ENCODE measurements at places on chromosomes 4 and X.

GRCh38 chr4:17153572-17153971 lies 255.1 kb upstream of the LDB2 start:
- peak; percentile 45 for DNase-seq

DNA sequence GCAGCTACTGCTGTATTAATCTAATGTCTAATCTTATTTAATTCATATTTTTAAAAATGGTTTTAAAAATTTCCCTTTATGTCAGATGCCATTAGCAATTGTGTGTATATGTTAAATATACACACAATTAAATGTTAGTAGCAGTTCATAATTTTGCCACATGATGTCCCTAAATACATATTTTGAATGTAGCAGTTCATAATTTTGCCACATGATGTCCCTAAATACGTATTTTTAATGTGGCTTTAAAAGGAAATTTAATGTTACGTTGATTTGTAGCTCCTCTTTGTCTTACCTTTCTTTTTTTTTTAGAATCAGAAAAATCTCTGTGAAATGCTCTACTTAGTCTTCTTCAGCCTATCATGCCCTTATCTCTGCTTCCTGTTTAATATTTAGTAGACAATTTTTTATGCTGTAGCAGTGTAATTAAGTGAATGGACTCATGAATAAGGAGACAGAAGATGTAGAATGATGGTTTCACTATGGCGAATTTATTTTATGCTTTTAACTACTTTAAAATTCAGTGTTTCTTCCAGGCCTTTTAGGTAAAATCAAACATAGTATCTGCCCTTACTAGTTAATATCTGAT lies 26.1 kb downstream of the RBM46 start:
- DNase-seq: no peak

DNA sequence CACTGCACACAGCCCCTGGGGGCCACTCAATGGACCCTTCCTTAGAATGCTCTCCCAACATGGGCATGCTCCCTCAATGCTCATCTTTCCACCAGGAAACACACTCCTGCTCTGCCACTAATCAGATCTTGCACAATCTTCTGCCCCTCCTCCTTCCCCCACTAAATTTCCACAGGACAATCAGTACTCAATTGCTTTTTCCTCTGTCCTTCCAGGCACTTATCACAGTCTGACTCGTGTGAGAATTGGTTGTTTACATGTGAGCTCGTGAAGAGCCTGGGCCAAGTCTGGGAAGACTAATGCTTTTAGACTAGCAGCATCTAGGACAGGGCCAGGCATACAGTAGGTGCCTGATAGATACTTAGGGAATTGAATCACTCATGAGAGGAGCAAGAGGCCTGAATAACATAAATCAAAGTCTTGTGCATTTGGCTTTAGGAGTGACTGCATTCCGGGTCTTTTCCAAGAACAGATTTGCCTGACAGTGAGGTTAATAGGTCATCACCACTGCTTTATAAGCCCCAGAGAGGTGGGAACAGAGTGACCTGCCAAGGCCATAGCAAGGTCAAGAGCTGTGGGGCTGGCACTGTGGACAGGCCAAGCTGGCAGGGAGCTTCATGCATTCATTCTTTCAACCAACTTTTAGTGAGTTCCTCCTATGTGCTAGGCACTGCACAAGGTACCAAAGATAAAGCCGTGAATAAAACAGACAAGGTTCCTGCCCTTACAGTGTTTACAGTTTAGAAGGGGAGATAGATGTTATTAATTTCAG lies 55.0 kb downstream of the PRPS1 start:
- peak; percentile 38 for DNase-seq

DNA sequence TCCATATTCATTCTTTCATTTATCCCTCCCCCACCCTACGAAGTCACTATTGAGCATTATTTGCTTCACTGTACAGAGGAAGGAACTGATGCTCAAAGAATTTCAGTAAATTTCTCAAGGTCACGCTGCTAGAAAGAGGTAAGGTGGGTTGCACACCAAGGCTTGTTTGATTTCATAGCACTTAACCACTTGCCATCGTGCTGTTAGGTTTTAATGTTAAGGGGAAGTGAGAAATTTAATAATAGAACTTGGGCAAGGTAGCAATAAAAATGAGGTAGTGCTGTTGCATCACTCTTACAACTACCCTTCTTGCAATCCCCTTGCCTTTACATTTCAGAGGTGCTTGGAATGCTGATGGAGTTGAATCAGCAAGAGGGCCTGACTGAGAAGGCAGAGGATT lies 343.1 kb downstream of the MID1IP1 start:
- DNase-seq: no peak

DNA sequence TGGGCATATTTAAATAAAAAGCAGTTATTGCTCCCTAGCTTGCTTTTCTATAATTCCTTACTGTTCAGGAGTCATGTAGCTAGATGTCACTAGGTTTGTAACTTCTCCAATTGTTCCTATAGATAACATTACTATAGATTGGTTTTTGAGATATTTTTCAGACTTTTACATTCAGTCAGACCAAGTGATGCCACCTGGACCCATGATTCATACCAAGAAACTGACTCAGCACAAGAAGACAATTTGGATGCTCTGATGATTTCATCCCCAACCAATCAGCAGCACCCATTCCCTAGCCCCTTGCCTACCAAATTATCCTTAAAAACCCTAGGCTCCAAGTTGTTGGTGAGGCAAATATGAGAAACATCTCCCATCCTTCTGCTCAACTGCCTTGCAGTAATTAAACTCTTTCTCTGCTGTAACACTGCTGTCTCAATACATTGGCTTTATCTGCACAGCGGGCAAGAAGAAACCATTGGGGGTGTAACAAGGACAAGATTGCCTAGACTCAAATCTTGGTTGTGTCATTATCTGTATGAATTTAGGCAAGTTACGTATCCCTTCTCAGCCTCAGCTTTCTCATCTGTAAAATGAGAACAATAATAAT lies 11.8 kb upstream of the NEIL3 start:
- no peak for DNase-seq

- peak; percentile 62 for DNase-seq
Measured at GRCh38 chrX:103157496-103158316, 57.2 kb upstream of the BEX4 start.

- DNase-seq: no peak
Measured at GRCh38 chr4:22670956-22671355, 21.8 kb upstream of the GBA3 start.

- no peak for DNase-seq
Measured at GRCh38 chrX:71615056-71615455, 3.3 kb downstream of the CXCR3 start.

DNA sequence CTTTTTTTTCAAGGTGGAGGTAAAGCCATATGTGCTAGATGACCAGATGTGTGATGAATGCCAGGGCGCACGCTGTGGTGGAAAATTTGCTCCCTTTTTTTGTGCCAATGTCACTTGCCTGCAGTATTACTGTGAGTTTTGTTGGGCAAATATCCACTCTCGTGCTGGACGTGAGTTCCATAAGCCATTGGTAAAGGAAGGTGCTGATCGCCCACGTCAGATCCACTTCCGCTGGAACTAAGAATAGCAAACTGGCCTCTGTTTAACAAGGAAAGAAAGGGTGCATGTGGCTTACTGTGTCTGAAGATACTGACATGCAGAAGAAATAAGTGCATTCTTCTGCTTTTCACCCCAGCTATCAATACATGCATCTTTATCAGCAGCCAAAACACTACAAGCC lies 63.9 kb downstream of the CPEB2 start:
- no peak for DNase-seq

- DNase-seq: no peak
Measured at GRCh38 chr4:157320092-157320491, 99.6 kb downstream of the GRIA2 start.

- DNase-seq: no peak
Measured at GRCh38 chr4:163279713-163280112, 52.7 kb downstream of the NPY1R start.

DNA sequence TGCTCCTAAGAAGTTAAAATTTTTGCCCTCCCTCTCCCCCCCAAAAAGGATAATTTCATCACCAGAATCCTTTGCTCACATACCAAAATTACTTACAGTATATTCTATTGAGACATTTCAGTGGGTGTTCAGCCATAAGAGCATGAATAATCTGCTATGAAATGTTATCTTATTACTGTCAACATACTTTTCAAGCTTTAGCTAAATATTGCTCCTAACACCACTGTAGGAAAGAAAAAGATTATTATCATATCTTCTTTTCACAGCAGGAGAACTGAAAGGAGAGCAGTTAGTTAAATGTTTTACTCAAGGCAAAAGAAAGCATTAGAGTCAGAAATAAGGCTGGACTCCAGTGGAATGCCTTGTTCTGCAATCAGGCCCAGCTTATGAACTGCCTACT lies 231.0 kb upstream of the GYPA start:
- no peak for DNase-seq

GRCh38 chr4:55172694-55173287 lies 47.4 kb upstream of the KDR start:
- DNase-seq: no peak

DNA sequence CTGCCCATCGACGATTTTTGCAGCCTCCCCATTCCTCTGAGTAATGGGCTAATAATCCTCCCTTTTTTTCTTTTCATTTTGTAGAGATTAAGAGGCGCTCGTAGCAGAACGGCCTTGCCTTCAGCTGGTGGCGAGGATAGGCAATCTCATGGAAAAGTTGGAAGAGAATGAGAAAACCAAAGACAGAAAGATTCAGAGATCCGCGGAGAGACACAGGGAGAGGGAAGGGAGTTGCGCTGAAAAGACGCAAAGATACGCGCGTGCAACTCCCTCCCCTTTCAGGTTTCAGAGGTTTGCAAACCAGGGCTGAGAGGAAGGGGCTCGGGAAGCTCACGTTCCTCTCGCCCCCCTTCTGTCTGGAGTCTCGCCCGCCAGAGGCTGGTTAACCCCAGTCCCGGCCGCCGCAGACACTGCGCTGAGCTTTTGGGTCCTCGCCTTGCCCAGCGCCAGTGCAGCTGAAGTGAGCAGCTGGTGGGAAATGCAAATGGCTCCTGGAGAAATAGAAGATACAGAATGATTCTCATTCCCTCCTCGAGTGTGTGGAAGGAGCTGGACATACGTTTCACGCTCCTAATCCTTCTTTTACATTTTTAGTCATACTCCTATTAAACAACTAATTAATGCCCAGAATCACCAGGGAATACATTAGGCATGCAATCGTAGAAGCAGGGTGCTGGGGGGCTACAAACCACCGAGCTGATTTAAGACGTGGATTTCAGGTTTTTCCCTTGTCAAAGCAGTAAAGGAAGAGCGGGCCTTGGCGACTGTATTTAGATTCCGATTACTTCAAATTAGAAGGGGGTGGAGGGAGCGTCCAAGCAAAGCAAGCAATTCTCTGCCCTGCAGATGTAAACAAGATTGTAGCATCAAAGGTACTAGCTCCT lies 16.6 kb upstream of the PITX2 start:
- DNase-seq: peak; percentile 80

GRCh38 chr4:111601671-111602070 lies 543.6 kb upstream of the FAM241A start:
- DNase-seq: no peak

- DNase-seq: peak; percentile 94
Measured at GRCh38 chr4:170138580-170139194, 48.9 kb upstream of the AADAT start.

- DNase-seq: no peak
Measured at GRCh38 chr4:41509451-41509866, 28.5 kb upstream of the LIMCH1 start.

GRCh38 chr4:69147334-69147733 lies 51.1 kb downstream of the UGT2B7 start:
- no peak for DNase-seq

- no peak for DNase-seq
Measured at GRCh38 chr4:16019649-16020048, 56.7 kb upstream of the FGFBP2 start.

GRCh38 chr4:38582889-38583470 lies 81.0 kb upstream of the KLF3 start:
- no peak for DNase-seq

- no peak for DNase-seq
Measured at GRCh38 chrX:57899064-57899463, 11.2 kb downstream of the ZXDA start.

- no peak for DNase-seq
Measured at GRCh38 chr4:39124885-39125599, 57.3 kb upstream of the WDR19 start.

DNA sequence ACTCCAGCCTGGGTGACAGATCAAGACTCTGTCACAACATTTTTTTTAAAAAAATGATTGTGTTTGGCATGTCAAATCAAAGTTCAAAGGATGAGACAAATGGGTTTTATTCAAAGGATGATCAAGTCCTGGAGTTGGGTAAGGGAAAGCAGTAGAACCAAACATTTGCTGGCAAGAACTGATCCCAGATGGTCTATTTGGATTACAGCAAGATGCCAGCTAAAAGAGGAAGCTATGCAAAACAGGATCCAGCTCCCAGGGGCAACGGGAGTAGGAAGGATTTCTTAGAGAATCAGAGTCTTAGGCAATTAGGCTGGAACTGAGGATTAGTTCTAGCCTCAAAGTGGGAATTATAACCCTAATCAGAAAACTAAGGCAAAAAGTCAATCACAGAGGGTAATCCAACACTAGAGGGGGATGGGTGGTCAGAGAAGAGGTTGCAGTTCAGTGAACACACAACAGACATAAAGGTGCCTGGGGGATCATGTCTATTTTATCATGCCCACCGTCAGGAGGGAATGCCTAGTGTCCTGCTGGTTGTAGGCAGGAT lies 133.0 kb upstream of the PLS3 start:
- no peak for DNase-seq

DNA sequence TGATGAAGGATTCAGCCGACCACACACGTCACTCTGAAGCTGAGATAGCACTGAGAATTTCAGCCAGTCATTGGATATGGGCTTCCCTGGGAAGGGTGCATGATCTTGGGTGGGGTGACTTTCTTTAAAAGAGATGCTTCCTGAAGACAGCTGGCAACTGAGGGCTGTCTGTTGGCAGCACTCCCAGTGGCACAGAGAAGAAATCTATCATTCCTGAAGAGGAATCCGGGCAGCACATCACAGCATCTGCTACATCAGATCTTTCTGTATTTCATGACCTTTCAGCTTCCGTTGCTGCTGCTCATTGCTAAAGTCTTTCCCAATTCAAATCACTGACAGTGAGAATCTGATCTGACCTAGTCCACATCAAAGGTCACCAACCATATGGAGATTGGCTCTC lies 193.8 kb upstream of the RBPJ start:
- DNase-seq: no peak

DNA sequence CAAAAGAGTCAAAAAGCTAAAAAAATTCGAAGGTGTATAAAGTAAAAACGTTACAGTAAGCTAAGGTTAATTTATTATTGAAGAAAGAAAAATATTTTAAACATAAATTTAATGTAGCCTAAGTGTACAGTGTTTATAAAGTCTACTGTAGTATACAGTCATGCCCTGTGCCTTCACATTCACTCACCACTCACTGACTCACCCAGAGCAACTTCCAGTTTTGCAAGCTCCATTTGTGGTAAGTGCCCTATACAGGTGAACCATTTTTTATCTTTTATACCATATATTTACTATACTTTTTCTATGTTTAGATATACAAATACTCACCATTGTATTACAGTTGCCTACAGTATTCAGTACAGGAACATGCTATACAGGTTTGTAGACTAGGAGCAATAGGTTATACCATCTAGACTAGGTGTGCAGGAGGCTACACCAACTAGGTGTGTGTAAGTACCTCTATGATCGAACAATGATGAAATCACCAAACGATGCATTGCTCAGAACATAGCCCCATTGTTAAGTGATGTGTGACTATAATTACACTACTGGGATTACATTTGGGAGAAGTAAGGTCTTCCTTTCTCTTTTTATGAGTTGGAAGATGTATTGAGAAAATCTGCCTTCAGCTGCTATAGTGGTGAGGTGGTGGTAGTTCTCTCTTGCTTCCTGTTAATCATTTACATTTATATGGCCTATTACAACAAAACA lies 27.2 kb downstream of the TMSB4X start:
- DNase-seq: no peak
